ENCODE measurements at places on chromosomes 3 and 15.

- DNase-seq, result no peak
Measured at GRCh38 chr3:126053513-126053912, 30.4 kb downstream of the SLC41A3 start.

- no peak for DNase-seq
Measured at GRCh38 chr3:127640042-127640355, 11.0 kb downstream of the PODXL2 start.

GRCh38 chr3:51102396-51102795 lies 282.7 kb upstream of the MANF start:
- DNase-seq, result no peak

GRCh38 chr3:168051531-168052471 lies 43.9 kb downstream of the GOLIM4 start:
- DNase-seq, result no peak

- DNase-seq, result no peak
Measured at GRCh38 chr3:144109944-144110343, 138.3 kb downstream of the DIPK2A start.

- DNase-seq, result no peak
Measured at GRCh38 chr15:66944121-66944520, 121.3 kb upstream of the SMAD3 start.

DNA sequence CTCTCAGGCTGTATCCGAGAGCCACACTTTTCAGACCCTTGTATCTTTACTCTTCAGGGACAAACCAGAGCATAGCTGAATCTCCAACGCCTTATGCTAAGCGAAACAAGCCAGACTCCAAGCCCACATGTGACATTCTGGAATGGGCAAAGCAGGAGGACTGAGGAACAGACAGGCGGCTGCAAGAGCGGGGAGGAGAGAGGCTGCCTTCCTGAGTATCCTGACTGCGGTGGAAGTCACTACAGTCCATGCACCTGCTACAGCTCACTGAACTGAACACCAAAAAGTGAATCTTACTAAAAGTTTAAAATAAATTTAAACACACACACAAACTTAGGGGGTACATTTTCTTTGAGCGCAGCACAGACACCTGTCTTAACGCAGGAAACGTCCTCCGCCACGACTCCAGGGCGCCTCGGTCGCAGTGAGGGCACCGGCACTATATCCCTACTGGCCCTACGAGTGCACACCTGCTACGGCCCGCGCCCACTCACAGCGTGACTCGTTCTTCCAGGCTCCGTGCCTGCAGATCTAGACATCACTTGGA lies 1.4 kb downstream of the CYFIP1 start:
- no peak for DNase-seq

GRCh38 chr3:13242364-13242737 lies 169.1 kb upstream of the IQSEC1 start:
- no peak for DNase-seq

DNA sequence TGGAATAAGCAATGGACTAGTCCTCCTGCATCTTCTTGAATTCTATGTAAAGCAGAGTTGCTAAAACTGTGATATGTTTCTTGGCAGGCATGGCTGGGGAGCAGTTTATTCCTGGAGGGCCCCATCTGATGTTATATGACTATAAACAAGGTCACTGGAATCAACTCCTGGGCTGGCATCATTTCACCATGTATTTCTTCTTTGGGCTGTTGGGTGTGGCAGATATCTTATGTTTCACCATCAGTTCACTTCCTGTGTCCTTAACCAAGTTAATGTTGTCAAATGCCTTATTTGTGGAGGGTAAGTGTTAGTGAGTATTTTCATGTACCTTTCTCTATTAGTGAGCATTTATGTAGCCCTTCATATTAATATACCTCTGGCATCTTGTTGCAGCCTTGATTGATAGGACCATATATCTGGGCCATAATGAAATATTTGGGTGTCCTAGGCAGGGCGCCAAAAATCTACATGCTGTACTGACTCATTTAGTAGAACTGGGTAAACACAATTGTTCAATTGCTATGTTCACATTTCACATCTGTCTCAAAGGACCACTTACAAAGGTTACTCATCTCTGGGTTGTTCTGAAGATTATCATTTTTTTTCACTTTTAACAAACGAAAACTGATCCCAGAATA lies 52.6 kb upstream of the ADGRG7 start:
- DNase-seq, result no peak

DNA sequence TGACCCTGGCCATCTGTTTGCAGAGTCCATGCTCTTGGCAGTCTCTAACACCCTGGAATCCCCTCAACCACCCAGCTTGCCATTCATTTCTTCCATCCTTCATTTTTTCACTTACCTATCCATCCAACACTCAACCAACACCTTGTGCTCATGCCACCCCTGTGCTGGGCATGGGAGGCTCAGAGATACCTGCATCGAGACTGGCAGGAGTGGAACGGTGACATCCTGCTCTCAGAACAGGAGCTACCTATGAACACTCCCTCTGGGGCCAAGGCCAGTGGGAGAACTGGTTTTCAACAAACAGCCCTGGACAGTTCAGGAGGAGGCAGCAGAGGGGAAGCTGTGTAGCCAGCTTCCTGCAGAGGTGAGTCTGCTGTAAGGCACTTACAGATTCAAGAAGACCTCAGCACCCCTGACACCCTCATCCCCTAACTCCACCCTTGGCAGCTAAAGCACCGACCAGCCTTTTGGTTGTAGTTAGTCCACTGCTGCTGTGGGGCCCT lies 19.5 kb upstream of the ATP2B2 start:
- DNase-seq, result no peak

- no peak for DNase-seq
Measured at GRCh38 chr3:141789281-141789680, 26.1 kb downstream of the GRK7 start.

GRCh38 chr3:188060840-188061544 lies 93.0 kb upstream of the LPP start:
- peak; percentile 63 for DNase-seq

All from activated CD4-positive, alpha-beta T cell treated with anti-CD3 and anti-CD28 coated beads, Interleukin-2, amount 50 U/mL, for 4 hours (primary cell).